Stimulated activated CD4-positive, alpha-beta T cell treated with anti-CD3 and anti-CD28 coated beads, Interleukin-15, amount 100 ng/mL, for 1 hour (primary cell): ENCODE measurements at places on chromosomes 6 and 20.

DNA sequence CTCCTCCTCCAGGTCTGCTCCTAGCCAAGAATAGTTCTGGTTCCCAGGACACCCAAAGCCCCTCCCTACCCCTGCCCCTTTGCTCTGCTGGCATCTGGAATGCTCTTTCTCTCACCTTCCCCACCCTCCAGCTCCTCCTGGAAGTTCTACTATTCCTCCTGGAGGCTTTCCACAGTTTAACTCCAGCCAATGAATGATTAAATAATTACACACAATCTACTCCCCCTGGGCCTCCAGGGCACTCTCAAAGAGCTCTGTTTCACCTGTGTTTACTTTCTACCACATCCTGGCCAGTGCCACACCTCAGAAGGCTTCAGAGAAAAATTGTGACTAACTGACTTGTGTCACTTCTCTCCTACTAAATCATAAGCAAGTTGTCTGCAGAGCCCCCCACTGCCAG lies 36.2 kb downstream of the GCM1 start:
- no peak for DNase-seq

- no peak for DNase-seq
Observed at GRCh38 chr6:84457276-84457675, 229.8 kb upstream of the CEP162 start.

DNA sequence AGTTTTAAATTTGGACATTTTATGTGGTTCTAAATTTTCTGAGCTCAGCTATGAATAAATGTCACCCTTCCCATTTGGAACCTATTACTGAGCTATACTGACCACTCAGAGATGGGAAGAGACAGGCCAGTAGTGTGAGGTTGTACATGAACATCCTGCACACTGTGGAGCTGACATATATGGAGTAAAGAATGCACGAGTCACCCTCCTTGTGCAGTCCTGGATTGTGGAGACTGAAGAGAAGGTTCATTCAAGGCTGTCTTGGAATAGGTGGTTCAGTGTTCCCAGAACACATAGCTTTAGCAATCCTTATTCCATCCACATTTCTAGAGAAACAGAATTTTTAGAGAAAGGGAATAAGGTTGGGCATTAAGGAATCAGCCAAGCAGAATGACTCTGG lies 50.3 kb upstream of the OGFRL1 start:
- DNase-seq = no peak

GRCh38 chr20:46027245-46027853 lies 1.7 kb upstream of the SLC12A5 start:
- no peak for DNase-seq

DNA sequence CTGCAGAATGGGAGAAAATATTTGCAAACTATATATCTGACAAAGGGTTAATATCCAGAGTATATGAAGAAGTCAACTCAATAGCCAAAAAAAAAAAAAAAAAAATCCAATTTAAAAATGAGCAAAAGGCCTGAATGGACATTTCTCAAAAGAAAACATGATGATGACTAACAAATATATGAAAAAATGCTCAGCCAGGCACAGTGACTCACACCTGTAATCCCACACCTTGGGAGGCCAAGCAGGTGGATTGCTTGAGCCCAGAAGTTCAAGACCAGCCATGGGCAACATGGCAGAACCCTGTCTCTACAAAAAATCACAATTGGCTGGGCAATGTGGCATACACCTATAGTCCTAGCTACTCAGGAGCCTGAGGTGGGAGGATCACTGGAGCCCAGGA lies 2.1 kb upstream of the ECHDC1 start:
- no peak for DNase-seq

GRCh38 chr6:143634486-143634885 lies 43.3 kb upstream of the PHACTR2 start:
- DNase-seq = no peak

- no peak for DNase-seq
Observed at GRCh38 chr6:87095087-87095509, at the start of gene CGA. Gene CGA (minus strand): TSS chr6:87095106. CDS start chr6:87088200, 6,906 bp downstream.

GRCh38 chr6:130853555-130854183 lies 26.5 kb downstream of the SMLR1 start:
- no peak for DNase-seq

DNA sequence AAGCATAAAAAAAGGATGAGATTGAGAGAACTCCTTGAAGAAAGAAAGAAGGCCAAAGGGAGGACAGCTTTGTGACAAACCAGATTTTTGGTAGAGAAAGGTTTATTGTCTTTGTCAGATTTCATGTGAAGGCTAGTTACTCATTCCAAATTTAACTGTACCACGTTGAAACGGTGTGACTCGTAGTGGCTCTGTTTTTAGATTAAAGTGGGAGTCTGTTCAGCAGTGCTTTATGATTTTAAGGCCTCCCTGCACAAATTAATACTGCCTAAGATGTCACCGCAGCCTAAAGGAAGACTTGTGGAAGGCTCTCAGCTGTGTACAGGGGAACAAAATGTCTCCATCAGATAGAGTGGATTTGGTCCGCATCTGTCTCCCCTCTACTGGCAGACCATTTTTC lies 35.9 kb downstream of the CDC40 start:
- no peak for DNase-seq

GRCh38 chr6:23477586-23477985 lies 648.4 kb upstream of the NRSN1 start:
- no peak for DNase-seq

DNA sequence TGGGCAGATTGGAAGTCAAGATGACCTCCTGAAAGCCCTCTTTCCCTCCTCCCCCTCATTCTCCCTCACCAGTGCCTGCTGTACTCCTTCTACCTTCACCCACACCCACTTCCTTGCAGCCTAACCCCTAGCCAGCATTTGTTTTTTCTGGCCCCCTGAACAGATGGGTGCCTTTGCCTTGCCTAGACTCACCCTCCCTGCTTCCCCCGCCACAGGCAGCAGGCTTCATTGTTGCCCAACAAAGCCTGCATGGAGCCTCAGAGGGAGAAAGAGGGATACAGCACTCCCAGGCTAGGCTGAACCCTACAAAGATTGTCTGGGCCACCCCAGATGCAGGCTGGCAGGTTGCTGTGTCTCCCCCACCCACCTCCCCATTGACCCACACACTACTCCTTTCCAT lies 2.7 kb downstream of the MOCS1 start:
- DNase-seq = no peak

GRCh38 chr6:37038292-37039198 lies 33.1 kb downstream of the FGD2 start:
- DNase-seq = no peak

- DNase-seq = no peak
Observed at GRCh38 chr6:143685653-143686052, 7.9 kb downstream of the PHACTR2 start.

- DNase-seq = no peak
Observed at GRCh38 chr6:161153725-161154124, 120.1 kb downstream of the AGPAT4 start.

DNA sequence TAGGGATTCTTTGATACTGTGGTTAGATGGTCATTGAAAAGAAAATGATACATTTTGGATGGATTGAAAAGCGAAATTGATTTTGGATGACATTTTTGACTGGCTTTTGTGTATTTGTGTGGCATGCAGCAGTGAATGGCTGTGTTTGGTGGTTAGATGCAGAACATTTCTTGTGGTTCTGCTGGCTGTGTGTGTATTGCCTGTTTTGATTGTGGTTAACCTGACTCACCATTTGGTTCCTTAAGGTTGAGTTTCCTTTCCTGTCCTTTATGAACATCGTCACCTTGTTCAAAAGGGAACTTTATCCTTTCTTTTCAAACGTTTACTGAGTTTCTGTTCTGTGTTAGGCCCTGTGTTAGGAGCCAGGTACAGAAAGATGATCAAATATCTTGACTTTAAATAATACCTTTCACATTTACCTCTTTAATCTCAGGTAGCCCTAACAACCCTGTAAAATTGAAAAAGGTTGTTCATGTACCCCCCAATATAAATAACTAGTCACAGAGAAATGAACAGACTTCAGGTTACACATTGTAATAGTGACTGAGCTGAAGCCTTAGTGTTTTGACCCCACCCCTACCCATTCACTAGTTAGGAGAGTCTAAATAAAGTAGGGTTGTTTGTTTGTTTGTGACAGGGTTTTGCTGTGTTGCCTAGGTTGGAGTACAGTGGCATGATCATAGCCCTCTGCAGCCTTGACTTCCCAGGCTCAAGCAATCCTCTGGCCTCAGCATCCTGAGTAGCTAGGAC lies 23.8 kb downstream of the ANKS1A start:
- no peak for DNase-seq

DNA sequence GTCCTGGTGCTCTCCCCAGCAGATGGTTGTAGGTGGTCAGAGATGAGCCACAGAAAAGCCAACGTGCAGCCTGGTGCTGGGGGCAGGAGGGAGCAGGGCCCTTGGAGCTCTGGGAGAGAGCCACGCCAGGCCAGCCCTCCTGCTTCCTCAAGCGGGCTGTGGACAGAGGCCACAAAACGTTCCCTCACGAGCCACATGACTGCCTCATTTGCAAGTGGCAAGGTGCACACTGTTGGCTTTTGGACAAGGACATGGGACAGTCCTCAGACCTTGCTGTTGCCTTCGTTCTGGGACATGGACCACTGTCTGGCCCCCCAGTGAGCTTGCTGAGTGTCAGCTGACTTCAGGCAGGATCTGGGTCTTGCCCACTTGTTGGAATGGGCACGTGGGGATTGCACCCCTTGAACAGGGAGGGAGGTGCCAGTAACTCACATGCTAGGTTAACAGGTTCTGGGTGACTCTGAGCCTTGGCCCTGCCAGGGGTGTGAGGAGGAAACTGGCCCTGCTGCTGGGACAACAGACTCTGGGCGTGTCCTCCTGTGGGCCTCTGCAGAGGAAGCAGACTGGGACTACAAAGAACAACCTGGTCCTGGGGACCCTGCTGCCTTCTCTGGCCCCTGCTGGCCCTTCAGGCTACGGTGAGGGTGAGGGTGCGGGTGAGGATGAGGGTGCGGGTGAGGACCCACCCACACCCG lies 2.6 kb downstream of the SLCO4A1 start:
- DNase-seq = no peak

DNA sequence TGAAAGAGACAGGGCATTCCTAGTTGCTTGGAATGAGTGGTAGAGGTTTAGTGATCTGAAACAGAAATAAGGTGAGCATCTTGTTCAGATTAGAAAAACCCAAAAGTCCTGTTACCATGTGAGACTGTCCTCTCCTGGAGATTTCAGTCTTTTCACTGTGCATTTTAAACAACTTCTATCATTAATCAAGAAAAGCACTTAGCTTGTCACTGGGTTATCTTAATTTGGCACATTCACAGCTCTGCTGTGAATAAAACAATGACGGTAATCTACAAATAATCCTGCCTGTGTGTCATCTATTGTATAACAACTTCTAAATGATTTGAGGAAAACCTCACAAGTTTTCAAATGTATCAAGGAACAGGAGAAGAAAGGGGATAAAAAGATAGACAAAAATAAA lies 9.5 kb upstream of the SMIM8 start:
- no peak for DNase-seq

- no peak for DNase-seq
Observed at GRCh38 chr6:126811321-126811720, 307.1 kb upstream of the RSPO3 start.

DNA sequence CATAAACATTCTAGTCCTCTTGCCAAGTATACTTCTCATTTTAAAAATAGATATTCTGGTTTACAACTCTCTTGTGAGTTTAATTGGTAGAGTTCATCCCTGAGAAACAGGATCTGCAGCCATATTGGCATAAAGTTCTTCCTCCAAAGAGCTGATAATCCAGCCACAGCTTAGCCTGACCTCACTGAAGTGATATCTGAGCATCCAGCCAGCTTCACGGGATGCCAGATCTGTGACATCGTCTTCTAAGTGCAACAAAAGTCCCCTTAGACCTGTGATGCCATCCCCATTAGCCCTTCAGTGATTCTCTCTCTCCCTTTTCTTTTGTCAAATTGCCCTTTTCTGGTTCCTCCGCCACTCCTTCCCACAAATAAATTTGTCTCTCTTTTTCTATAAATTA lies 180.6 kb upstream of the STXBP5 start:
- no peak for DNase-seq

GRCh38 chr6:2477250-2477649 lies 231.8 kb upstream of the GMDS start:
- DNase-seq = no peak

DNA sequence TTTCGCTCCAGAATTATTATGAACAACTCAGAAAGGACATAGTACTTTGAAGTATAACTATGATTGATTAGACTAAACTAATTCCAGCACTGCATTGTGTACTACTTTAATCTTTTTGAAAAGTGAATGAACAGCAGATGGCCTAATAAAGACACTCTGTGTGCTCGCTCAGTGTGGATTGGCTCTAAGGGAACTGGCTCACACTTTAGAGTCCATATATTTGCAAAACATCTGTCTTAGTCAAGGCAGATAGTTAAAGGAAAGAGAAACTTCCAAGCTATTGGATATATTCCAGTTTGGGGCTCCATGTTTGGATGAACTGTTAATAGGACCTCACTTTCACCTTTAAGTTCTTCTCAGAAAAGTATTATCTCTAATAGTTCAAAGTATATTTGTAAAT lies 218.9 kb downstream of the EYA4 start:
- no peak for DNase-seq

DNA sequence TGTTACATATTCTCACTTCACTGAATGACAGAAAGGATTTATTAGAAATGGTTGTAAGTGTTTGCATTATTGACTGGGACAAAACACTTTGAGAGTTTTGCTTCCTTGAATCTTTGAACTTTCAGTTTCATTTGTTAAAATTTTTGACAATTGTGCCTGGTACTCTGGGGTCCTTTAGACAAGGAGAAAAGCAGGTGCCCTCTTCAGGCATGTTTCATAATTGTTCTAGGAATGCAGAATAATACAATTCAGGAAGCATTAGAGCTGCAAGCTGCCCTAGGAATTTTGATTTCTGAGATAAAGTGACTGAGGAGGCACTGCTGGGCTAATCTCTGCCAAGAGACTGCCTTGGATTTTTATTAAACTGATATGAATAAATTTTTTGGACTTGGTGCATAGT lies 49.7 kb downstream of the TOP1 start:
- no peak for DNase-seq

GRCh38 chr6:169093066-169093723 lies 160.5 kb downstream of the THBS2 start:
- DNase-seq = no peak

DNA sequence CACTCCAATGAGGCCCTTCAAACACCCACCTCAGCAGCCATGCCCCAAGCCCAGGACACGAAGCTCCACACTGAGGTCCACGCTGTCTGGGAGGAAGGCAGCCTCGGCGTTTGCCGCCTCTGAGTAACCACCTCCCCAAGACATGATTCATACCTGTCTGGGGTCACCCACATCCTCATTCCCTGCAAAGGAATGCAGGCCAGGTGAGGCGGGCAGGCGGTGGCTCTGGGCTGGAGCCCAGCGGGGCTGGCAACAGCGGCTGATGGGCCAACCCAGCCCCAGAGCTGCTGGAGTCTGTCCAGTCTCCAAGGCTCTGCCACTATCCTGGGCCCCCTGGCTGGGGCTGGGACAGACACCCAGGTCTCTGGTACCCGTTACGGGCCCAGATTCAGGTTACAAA lies 14.8 kb downstream of the PMEPA1 start:
- DNase-seq = no peak
